ENCODE measurements at places on chromosomes 12 and 14.

GRCh38 chr12:53810950-53811349 lies 59.2 kb upstream of the CISTR start:
- no peak for DNase-seq

DNA sequence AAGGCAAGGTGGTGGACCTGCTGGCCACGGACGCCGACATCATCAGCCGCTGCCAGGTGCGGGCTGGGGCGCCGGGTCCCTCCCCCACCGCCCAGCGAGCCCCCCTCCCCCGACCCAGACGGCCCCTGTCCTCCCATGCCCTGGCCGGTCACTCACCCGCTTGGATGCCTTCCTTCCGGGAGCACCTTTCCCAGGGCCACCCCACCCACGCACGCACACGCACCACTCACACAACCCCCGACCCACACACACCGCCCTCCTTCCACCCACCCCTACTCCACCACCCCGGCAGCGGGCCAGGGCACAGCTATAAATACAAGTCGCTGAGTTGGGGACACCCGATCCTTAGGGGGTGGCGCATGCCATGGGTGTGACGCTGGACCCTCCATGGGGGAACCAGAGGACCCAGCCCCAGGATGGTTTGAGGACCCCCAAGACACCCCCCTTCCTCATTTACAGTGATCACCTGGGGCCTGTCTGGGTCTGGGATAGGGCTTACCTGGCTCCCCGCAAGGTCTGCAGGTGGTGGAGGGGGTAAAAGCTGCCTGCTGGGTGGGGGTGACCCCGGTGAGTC lies 465 bp downstream of the ADSS1 start:
- DNase-seq: no peak

DNA sequence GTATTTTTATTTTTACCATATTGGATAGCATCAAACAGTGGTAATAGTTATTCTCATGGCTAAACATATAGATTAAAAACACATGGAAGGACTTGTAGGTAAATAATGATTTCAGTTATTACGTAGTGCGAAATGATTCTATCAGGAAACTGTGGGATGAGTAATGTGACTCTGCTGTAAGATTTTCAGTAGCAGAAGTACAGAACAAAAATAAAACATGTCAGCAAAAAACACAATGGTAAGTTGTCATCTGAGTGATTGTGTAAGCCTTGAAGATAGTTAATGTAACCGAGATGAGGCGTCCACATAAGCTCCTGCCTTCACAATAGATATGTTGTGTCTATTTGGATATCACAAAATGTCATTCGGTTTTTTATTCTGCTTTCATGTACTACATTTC lies 99.8 kb downstream of the BORCS5 start:
- DNase-seq: no peak

- no peak for DNase-seq
Observed at GRCh38 chr12:24069532-24070395, 120.3 kb upstream of the SOX5 start.

DNA sequence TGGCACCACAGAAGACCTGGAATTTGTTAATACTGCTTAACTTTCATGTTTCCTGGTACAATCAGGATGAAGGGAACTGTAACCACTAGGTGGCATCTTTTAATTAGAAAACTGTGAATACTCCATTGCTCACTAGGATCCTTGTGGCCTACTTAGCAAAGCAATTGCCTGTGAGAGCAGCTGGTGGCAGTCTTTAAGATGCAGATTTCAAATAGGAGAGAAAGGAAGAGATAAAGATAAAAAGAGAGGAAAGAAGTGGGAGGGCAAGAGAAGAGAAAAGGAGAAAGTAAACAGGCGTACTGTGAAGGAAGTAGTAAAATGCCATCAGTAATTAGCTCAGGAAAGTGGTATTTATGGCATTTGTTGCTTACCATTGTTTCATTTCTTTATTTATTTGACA lies 114.5 kb downstream of the RAD51B start:
- DNase-seq: no peak

GRCh38 chr12:27319409-27319808 lies 13.2 kb upstream of the BMAL2 start:
- no peak for DNase-seq

GRCh38 chr12:51383269-51383905 lies 7.8 kb downstream of the GALNT6 start:
- DNase-seq: no peak

DNA sequence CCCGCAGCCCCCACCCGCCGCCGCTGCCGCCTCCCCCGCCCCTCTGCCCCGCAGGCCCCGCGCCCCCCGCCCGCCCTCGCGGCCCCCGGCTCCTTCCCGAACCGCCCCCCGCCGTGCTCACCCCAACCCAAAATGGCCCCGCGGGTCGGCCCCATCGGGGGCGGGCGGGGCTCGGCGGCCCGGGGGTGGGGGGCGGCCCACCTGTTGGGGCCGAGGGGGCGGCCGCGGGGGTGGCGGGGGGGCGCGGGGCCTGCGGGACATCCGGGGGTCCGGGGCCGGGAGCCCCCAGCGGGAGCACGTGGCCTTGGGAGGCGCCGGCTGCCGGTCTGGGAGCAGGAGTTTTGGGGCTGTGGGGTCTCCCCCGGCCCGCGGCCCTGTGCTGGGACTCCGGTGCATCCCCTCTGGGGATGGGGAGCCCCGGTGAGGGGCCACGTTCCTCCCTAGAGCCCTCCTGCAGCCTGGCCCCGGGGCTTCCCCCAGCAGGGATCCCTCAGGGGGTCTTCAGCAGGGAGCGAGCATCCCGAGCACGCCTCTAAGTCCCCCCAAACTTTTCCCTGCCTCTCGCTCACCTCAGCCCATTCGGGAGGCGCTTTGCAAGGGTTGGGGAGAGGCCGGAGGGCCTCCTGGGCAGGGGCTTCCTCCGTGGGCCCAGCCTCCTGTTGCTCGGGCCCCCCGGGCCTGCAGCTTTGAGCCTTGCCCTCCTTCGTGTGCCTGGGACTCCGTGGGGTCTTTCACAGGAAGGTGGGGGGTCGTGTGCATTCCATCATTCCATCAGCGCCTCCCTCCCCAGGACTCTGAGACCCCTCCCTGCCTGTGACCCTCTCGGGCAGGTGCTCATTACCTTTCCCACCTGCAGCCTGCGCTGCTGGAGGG lies 710 bp downstream of the MTA1 start:
- no peak for DNase-seq

DNA sequence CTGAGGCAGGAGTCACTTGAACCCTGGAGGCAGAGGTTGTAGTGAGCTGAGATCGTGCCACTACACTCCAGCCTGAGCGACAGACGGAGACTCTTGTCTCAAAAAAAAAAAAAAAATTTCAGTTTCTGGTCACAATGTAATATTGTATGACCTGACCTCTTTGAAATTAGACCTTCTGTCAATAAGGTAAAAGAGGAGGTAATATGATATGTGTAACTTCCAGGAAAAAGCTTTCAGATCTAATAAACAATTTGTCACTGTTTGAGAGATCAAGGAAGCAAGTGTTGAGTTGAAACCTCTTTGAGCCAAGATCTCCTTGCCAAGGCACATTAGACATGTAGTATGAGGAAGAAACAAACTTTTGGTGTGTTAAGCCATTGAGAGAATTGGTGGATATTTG lies 101.7 kb upstream of the ATF7IP start:
- no peak for DNase-seq

- no peak for DNase-seq
Observed at GRCh38 chr12:22539055-22539454, 5.3 kb downstream of the C2CD5 start.

DNA sequence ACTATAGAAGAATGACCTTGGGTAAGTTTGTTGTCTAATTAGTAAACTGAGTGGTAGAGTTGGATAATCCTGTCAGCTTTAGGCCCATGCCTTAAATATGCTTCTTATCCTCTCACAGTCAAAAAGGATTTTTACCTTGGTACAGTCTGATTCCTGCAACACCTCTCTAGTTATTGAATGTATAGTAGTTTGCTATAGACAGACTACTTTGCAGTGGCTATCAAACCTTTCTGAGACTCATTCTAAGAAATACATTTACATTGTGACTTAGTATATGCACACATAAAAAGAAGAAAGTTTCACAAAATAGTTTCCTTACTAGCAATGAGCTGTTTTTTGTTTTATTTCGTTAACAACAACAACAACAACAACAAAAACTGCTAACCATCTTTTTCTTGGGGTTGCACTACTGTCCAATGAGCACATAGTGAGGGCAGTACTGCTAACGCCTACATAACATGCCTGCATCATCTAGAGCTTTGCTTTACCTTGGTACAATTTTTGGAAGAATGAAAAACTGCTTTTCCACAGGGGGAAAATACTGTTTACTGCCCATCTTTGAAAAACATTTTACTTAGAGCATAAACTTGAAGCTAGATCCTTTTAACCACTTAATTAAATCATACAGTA lies 28.5 kb downstream of the WNK1 start:
- no peak for DNase-seq

DNA sequence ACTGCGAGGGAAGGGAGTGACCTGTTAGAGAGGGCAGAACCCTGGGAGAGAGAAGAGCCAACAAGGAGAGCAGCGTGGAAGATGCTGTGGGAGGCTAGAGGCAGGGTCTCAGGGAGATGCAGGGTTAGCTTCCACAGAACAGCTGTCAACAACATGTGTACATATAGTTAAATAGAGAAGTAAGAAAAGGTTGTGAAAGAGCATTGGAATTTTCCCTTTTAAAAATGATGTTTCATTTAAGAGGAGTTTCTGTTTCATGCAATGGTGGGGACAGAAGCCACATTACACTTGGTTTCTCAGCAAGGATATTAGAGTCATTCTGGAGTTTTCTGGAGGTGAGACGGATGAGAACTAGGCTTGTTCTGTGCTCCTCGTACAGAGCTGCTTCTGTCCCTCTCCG lies 23.8 kb upstream of the TBC1D30 start:
- no peak for DNase-seq

- DNase-seq: no peak
Observed at GRCh38 chr12:112183141-112184021, 58.0 kb downstream of the TRAFD1 start.

DNA sequence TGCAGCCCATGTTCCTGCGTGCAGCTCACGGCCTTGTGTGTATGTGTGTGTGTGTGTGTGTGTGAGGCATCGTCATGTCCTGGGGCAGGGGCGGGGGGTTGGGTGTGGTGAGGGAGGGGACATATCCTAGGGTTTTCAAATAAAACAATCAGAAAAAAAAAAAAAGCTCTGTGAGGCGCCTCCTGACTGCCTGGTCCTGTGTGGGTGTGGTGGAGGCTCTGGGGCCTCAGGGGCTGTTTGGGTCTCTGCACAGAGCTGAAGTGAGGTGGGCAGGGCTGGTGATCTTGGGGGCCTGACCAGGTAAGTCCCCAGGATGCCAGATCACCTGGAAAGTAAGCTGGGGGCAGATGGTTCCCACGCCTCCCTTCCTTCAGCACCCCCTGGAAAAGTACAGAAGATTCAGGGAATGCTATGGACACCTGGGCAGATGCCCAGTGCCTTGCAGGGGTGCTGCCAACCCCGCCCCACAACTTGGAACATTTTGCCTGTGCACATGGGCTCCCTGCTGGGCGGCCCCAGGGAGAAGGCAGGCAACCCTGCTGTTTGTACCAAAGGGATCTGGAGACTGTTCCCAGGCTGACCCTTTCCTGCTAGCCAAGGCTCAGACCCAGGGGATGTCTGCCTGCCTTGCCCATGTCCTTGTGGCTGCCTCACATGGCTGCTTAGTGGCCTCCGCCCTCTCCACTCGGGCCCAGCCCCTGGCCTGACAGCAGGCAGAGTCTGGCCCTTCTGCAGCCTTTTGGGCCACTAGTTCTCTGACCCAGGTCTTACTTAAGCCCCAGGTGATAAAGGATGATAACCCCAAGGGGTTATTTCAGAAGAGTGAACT lies 28.8 kb downstream of the CLSTN3 start:
- no peak for DNase-seq

DNA sequence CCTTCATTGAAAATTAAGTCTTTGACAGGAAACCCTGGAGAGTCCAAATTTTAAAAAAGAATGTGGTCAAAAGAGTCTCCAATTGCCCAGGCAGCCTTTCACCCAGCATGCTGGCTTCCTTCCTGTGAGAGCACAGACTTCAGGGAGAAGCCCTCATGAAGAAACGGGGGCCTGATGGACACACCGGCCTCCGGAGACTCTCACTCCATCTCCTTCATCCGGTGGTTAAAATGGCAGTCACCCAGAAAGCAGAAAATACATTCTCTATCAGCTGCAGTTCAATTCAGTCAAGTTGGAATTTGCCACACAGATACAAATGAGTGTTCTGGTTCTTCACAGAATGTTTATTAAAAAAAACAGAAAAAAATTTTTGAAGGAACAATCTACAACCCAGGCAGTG lies 56.5 kb downstream of the CPM start:
- no peak for DNase-seq

GRCh38 chr12:92030618-92031017 lies 115.0 kb downstream of the BTG1 start:
- no peak for DNase-seq

- DNase-seq: no peak
Observed at GRCh38 chr12:124423761-124424515, 129.0 kb downstream of the RFLNA start.

DNA sequence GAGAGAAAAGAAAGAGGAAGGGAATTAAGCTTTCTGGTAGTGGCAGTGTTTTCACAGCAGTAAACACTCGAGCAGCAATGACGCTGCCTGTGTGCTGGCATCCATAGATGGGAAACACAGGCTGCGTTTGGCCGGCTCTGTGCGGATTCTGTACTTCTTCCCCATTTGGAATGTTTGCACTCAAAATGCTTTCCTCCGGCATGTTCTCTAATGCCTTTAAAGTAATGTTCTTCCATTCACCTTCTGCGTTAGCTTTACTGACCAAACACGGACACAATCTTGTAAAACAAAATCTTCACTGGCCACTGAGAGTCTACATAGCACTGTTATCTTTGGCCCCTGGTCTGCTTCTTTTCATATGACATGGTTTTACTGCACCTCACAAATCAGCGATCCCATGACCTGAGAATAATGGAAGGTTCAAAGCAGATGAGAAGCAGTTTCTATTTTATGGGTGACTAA lies 31.4 kb downstream of the DCP1B start:
- no peak for DNase-seq

DNA sequence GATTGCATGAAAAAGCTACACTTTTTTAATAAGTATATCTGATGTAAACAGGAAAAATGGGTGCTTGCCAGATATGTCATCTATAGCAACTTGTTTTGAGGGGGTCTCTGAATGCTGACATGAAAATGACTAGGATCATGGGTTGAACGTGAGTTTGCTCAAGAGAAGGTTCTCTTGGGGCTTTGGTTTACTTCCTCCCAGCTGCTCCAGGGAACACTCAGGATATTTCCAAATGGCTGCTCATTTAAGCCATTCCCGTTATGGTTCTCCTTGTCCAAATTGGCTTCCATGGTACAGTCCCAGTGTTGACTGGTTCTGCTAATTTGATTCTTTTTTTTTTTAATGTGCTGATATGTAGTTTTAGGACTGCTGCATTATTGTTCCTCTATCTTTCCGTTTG lies 118.3 kb downstream of the ETV6 start:
- DNase-seq: no peak

DNA sequence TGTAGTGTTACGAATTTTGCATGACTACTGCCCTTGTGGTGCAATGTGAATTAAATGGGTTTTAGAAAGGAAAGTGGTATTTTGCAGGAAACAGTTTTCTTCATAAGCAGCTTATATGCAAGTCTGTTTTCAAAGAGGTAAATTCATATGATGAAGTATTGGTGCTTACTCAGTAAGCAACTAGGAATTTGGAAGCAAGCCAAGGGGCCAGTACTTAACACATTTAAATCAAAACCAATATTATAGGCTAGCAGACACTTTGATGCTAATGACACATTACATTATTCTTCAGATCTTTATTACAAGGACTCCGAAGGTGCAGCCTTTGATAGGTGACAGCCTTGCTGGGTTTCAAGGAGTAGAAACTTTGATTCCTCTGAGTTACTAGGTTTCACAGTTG lies 23.1 kb downstream of the MGAT4C start:
- no peak for DNase-seq

GRCh38 chr12:116366456-116366776 lies 88.9 kb upstream of the MED13L start:
- no peak for DNase-seq

All from activated naive CD8-positive, alpha-beta T cell treated with anti-CD3 and anti-CD28 coated beads, Interleukin-2, amount 50 U/mL, for 16 hours (primary cell).